DMS 273 treated with DMSO at 0.1 percent for 48 hours (cell line): ENCODE measurements at places on chromosomes 6 and 20.

- no peak for DNase-seq
Measured at GRCh38 chr6:13431059-13431656, 56.2 kb downstream of the GFOD1 start.

GRCh38 chr20:44615876-44616603 lies 33.7 kb downstream of the PKIG start:
- no peak for DNase-seq

- DNase-seq = no peak
Measured at GRCh38 chr6:123804787-123805540, 1.3 kb downstream of the NKAIN2 start.

- DNase-seq = no peak
Measured at GRCh38 chr6:163585932-163586437, 171.5 kb downstream of the QKI start.

GRCh38 chr20:2212456-2213015 lies 83.3 kb upstream of the TGM3 start:
- no peak for DNase-seq

- no peak for DNase-seq
Measured at GRCh38 chr20:1467082-1467354, 369 bp upstream of the NSFL1C start.

GRCh38 chr20:50720026-50720425 lies 11.4 kb upstream of the PARD6B start:
- DNase-seq = no peak

- DNase-seq = no peak
Measured at GRCh38 chr20:63309261-63310071, 16.5 kb downstream of the COL20A1 start.

DNA sequence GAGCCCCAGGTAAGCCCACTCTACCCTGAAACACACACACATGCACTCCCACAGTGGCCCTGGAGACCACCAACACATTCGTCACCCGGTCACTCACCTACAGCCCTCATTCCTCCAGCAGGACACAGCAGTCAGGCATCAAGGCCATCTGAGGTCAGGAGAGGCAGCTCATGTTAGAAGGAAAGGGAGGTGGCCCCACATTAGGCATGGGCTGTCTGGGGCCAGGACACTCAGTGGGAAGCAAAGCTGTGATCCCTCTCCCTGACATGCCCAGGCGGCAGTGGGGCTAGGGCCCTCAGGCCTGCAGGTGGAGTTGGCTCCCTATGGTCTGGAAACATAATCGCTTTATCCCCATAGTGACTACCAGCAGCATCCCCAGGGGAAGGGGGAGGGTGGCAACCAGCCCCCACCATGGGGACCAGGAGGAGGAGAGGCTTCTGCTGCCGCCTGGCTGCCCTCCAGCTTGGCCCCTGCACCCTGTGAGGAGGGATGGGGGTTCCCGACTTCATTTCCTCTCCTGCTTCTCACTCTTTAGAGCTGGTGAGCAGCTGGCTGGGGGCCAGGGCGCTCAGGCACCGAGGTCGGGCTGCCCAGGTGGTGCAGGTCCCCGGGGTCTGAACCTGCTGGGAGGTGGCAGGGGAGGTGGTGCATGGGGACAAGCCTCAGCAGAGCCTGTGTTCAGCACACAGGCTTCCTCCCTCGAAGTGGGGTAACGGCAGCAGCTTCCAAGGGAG lies 76.6 kb upstream of the CST7 start:
- DNase-seq = peak; percentile 15

- no peak for DNase-seq
Measured at GRCh38 chr20:17377231-17377630, 150.4 kb downstream of the PCSK2 start.

DNA sequence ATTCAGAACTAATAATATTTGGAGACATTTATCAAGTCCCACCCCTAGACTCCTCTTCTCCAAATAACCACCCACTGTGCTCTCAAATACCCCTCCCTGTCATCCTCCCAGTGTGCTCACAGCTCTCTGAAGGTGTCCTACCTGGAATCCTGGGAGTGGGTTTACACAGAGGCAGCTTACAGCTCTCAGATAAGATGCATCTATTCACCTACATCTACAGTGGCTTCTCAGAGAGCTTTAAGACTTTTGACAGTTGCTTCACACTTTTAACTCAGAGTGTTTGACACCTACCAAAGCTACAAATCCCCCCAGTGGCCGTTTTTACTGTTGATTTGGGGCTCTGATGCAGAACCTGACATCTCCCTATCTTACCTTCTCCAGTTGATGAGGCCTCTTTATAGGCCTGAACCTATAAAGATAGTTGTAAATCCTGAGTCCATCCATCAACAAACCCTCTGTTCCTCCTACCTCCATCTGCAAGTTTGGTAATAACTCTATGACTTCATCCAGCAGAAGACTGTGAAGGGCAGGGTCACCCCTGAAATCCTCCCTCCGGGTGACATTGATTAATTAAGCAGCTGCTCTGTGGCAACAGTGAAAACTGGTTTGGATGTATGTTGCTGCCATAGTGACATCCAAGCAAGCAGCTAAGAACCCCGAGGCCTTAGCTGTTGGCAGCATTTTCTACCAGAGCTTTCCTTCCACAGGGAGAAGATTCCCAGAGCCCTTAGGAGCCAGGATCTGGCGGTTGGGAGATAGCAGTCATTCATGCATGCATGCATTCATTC lies 226.1 kb upstream of the RREB1 start:
- no peak for DNase-seq
